ENCODE measurements at places on chromosomes 12 and 14.

DNA sequence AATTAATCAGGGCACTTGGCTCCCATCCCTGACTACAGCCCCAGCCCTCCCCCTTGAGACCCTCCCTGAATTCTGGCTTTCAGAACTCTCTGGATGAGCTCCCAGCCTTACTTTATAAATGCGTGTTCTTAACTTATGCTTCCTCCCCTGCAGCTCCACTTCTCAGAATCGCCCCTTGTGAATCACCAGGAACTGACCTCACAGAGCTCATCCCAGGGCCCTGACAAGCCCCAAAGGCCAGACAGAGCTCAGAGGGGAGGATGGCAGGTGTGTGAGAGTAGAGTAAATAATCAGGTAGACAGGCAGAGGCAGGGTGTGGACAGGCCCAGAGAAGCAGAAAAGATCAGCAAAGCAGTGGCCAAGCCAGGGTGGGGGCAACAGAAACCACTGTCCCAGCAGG, 68.2 kb upstream of the FOXN3 start:
- no peak for DNase-seq

DNA sequence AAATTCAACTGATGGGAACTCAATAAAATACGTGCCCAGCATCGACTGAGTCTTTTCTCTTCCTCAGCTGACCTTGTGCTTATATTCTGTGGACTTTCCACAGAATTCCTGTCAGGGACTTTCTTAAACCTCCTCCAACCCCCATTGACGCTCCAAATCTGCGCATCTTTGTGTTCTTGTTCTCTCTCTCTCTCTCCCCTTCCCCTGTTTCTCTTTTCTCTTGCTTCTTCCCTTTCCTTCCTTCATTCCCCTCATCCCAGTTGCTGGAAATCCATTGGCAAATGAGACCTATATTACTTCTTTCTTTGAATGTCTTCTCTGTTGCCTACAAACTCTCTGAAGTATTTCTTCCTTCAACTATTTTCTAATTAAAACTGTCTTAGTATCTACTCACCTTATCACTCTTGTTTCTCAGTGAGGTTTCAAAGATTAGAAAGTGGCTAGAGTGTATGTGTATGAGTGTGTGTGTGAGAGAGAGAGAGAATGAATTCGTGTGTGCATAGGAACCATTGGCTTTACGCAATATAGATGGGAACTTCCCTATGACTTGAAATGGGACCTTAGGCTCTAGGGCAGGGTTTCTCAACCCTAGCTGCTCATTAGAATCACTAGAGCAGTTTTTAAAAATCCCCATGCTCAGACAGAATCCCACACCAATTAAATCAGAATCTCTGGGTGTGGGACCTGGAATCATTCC, 41.8 kb upstream of the DHRS7 start:
- no peak for DNase-seq

GRCh38 chr12:62691309-62691708, 224.7 kb downstream of the MON2 start:
- no peak for DNase-seq

GRCh38 chr12:117998719-117999118, 17.8 kb upstream of the RFC5 start:
- no peak for DNase-seq

GRCh38 chr14:79278798-79279644, 932.3 kb downstream of the DIO2 start:
- peak; percentile 72 for DNase-seq

GRCh38 chr12:45878630-45879255, 111.6 kb downstream of the SCAF11 start:
- no peak for DNase-seq

- DNase-seq: no peak
Measured at GRCh38 chr12:76852106-76852505, 26.7 kb downstream of the CSRP2 start.

GRCh38 chr12:8501720-8502119, 11.6 kb upstream of the CLEC4D start:
- no peak for DNase-seq

DNA sequence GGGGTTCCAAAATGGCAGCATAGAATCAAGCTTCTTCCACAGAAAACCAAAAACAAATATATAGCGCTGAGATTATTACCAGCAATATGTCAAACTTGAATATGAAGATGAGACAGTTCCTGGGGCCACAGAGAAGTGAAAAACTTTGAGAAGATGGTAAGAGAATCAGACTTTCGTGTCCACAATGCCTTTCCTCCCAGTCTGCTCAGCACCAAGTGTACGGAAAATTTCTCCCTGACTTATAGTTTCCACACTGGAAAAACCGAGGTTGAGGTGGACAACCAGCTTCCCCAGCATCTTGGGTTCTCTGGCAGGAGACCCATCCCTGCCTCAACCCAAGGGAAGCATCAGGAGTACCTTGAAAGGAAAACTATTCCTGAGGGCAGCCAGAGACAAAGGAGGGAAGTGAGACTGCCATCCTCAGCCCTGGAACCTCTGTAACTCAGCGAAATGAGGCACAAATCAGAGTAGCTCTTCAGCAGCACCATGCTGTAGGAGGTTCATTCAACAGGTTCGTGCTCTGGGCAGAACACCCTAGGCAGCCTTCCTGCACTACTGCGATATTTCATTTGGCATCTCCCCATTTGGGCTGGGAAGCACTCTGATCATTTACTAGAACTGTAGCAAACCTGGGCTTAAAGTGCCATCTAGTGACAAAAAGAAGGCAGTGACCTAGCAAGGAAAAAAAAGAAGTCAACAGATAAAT, 52.4 kb upstream of the CAPRIN2 start:
- peak; percentile 57 for DNase-seq

GRCh38 chr14:41378526-41378925, 228.2 kb upstream of the LRFN5 start:
- no peak for DNase-seq

DNA sequence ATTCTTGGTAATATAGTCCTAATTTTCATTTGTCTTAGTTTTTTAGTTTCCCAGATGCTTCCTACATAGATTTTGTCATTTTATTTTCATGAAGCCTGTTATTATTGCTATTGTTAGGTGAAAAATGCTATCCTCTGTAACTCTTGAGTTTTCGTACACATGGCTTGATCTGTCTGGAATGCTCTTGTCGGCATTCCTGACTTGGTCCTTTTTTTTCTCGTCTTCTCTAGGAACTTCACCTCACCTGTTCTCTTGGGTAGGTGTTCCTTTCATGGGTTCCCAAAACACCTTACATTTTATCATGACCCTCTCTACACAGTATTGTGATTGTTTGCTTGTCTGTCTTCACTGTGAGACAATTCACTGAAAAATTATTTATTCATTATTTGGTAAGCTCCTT, 267.4 kb downstream of the TMTC2 start:
- no peak for DNase-seq

- no peak for DNase-seq
Measured at GRCh38 chr14:20751963-20752562, 6.4 kb downstream of the EDDM3A start.

- no peak for DNase-seq
Measured at GRCh38 chr12:87344699-87345098, 684.5 kb downstream of the C12orf50 start.

DNA sequence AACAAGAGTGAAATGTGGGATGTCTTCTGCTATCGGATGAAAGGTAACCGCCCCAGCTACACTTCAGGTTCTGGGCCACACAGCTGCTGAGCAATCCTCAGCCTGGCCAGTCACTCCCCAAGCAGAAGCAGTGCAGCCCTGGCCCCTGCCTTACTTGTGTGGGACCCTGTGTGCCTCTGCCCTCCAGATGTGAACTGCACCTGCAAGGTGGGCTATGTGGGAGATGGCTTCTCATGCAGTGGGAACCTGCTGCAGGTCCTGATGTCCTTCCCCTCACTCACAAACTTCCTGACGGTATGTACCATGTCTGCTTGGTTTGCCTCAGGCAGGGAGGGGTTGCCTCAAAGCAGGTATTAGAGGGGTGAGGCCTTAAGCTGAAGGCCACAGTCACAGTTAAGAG, 85.6 kb downstream of the NT5DC3 start:
- DNase-seq: no peak

- DNase-seq: no peak
Measured at GRCh38 chr14:31426663-31427062, 6.3 kb upstream of the HEATR5A start.

DNA sequence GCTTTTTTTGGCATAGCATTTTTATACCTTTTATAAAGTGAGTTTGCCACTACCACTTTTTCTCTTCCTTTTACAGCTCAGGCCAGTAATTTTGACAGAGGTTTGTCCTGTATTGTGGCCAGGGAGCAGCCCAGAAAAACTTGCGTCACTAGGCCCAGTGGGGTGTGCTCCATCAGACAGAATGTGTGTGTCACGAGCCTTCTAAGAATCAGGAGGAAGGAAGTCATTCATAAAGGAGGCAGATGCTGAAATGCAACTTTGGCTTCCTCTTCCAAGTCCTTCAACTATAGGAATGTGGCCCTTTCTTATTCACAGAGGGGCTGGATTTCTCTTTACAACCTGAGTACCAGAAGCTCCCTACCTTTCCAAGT, 10.1 kb upstream of the RAB35 start:
- no peak for DNase-seq

DNA sequence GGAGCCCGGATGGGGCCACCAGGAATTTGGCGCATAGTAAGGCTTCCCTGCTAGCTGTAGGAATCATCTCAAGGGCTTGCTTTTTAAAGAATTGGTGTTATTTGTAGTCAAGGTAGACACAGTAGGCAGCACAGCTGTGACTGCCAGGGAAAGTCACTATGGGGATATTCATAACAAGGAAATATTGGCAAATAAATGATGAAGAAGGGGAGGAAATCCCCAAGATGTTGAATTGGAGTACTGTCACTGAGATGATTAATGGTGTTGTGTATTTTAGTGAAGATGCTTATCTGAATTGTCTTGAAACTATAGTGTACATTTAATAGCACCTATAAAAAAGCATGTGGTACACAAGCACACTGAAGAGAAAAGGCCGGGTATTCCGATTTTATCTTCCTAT, 118.9 kb downstream of the NPAS3 start:
- DNase-seq: no peak

- no peak for DNase-seq
Measured at GRCh38 chr12:116213014-116213413, 64.5 kb downstream of the MED13L start.

GRCh38 chr14:81341370-81341769, 58.8 kb downstream of the STON2 start:
- no peak for DNase-seq

- no peak for DNase-seq
Measured at GRCh38 chr12:14393751-14394150, 28.3 kb downstream of the ATF7IP start.

Data from HTR-8/SVneo (cell line).